ENCODE measurements at places on chromosomes 7 and 10.
A peak's percentile ranks its signal among the peaks of the same experiment; 100 is the strongest.

- no peak for DNase-seq
Measured at GRCh38 chr10:84706431-84706830, 378.0 kb downstream of the CCSER2 start.

- no peak for DNase-seq
Measured at GRCh38 chr10:118961436-118961835, 68.1 kb upstream of the NANOS1 start.

GRCh38 chr7:148332191-148333186 is 258.1 kb upstream of the C7orf33 start:
- no peak for DNase-seq

- no peak for DNase-seq
Measured at GRCh38 chr10:6722616-6723004, 142.5 kb upstream of the PRKCQ start.

DNA sequence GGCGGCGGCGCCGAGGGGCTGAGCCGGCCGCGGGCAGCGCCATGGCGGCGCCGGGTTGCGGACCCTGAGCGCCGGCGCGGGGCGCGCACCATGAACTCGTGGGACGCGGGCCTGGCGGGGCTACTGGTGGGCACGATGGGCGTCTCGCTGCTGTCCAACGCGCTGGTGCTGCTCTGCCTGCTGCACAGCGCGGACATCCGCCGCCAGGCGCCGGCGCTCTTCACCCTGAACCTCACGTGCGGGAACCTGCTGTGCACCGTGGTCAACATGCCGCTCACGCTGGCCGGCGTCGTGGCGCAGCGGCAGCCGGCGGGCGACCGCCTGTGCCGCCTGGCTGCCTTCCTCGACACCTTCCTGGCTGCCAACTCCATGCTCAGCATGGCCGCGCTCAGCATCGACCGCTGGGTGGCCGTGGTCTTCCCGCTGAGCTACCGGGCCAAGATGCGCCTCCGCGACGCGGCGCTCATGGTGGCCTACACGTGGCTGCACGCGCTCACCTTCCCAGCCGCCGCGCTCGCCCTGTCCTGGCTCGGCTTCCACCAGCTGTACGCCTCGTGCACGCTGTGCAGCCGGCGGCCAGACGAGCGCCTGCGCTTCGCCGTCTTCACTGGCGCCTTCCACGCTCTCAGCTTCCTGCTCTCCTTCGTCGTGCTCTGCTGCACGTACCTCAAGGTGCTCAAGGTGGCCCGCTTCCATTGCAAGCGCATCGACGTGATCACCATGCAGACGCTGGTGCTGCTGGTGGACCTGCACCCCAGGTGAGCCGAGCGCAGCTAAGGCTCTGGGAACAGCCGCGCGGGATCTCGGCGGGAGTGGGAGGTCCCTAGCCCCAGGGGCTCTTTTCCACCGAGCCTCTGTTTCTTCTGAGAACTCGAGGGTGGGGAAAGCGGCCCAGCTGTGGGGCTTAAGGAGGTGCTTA is at the start of gene GPR26:
GPR26 (plus strand) TSS at position 38 of the 919 bp plus-strand sequence; CDS start at position 91, 53 bp downstream.
- no peak for DNase-seq

- DNase-seq, result peak; percentile 24
Measured at GRCh38 chr10:27319752-27320431, 79.3 kb upstream of the ACBD5 start.

- no peak for DNase-seq
Measured at GRCh38 chr7:53607961-53608360, 572.5 kb downstream of the POM121L12 start.

DNA sequence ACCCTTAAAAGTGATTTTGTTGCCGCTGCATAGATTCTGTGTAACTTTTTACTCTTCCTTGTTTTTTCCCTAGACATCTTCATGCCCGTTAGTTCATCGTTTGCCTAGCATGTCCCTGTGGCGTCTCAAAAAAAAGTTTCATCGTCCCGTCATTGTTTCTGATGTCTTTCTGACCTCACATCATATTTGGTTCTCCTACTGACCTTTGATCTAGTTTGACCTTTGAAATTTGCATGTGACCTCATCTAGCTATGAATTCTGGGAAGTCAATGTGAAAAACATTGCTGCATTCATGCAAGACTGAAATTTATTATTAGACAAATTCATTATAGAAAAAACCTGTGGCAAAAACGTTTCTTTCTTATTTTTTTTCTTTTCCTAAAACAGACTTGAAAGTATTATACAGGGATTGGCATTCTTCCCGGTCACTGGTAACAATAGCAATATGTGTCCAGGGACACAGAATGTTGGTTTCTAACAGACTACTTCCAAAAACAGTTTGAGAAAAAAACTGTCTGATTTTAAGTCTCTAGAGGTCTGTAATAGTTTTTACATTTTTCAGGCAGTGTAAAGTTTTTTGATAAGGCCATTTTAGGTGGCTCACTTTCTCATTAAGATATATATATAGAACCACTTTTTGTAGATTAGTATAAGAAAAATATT is 280.9 kb downstream of the USP6NL start:
- DNase-seq, result no peak

- no peak for DNase-seq
Measured at GRCh38 chr7:57177856-57178767, 45.9 kb upstream of the ZNF479 start.

DNA sequence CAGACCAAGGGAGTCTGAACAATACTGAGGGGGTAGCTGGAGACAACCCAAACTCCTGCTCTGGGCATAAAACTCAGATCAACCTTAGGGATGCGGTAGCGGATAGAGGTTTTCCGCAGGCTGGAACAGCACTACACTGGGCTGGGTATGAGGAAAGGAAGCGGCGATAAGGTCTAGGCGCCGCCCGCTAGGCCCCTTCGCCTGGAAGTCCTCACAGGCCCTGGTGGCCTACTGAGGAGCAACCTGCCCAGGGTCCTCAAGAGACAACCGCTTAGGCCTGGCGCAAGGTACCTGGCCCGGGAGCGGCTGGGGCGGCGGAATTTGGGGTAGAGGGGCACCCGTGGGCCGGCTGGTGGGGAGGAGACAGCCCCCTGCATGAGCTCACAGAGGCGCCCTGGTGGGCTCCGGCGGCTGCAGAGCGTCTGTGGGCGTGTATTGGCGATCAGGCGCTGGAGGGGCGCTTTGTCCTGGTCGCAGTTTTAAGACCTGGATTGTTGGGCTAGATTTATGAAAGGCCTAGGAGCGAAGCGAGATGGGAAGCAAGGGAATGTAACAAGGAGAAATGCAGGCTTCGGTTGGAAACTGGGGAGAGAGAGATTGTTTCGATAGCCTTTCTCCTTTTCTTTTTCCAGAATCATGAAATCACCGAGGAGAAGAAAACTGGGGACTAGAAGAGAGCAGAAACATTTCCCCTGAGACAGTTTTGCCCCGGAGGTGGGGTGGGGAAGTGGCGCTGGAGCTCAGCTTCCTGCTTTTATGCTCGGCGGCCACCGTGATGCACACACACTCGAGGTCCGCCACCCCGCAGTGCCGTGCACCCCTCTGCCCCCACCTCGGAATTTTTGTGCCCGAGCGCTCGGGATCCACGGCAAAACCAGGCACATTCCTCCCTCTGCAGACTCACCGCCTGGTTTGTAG is 2.4 kb upstream of the NKX2-3 start:
- no peak for DNase-seq

GRCh38 chr7:39428221-39428620 is 138.0 kb upstream of the YAE1 start:
- no peak for DNase-seq

- no peak for DNase-seq
Measured at GRCh38 chr10:3654496-3654895, 130.5 kb downstream of the KLF6 start.

GRCh38 chr10:44422570-44423101 is 37.7 kb upstream of the CXCL12 start:
- DNase-seq, result no peak

GRCh38 chr7:114130866-114131265 is 212.1 kb upstream of the PPP1R3A start:
- DNase-seq, result no peak

GRCh38 chr7:94420328-94420727 is 25.6 kb downstream of the COL1A2 start:
- DNase-seq, result no peak

DNA sequence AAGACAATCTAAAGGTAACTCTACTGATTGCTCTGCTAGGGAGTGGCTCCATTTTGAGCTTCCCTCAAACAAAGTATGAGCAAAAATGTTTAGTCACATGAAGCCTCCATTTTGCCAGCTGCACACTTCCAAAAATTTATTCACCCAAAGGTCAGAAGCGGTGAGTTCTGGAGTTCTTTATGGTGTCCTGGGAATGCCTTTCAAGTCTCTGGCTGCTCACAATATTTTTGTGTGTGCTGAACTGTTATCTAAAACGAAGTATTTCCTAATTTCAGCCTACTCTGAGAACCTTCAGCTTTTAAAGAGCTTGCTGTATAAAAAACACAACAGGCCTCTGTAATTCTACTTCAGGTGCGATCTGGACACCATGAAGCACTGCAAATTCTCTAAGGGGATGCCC is 15.6 kb downstream of the NRCAM start:
- no peak for DNase-seq

GRCh38 chr10:15053061-15053460 is 9.3 kb downstream of the OLAH start:
- no peak for DNase-seq

DNA sequence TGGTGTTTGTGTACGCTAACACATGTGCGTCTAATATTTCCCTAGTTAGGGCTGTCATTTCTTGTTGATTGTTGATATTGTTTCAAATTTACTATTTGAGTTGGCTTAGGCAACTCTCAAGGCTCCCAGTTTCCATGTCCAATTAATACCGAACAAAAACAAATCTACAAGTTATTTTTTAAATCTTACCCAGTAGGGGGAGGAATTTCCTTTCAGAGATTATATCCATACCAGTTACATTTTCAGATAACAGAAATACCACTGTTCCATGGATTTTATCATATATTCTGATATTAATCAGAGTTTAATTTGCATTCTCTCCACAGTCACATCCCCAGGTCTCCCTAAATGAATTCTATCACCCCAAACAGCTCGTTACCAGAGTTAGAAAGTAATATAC is 7.2 kb upstream of the AKR1B10 start:
- no peak for DNase-seq

GRCh38 chr7:121266307-121266894 is 62.4 kb upstream of the WNT16 start:
- no peak for DNase-seq

- DNase-seq, result no peak
Measured at GRCh38 chr7:13829914-13830900, 159.3 kb downstream of the ETV1 start.

DNA sequence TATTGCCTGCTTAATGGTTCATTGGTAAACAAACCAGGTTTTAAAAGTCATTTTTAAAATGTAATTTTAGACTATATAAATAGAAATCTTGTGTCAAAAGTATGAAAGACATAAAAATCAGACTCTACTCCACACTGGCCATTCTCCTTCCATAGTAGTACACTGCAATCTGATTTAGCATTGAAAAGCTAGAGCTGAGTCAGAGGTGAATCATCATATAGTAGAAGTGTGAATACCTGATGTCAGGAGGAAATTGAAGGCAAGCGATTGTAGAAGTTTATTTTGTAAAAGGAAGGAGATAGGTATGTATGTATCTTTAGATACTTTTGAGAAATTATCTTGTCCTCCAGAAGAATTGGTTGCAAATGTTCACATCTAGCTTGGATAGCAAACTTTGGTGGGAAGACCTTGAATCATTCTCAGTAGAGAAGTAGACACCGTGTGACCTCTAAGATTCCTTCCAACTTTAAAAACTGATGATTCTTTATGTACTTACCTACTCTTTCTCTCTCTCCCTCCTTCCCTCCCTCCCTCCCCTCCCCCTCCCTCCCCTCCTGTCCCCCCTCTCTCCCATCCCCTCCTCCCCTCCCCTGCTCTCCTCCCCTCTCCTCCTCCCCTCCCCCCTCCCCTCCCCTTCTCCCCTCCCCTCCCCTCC is 88.1 kb downstream of the BTAF1 start:
- no peak for DNase-seq

DNA sequence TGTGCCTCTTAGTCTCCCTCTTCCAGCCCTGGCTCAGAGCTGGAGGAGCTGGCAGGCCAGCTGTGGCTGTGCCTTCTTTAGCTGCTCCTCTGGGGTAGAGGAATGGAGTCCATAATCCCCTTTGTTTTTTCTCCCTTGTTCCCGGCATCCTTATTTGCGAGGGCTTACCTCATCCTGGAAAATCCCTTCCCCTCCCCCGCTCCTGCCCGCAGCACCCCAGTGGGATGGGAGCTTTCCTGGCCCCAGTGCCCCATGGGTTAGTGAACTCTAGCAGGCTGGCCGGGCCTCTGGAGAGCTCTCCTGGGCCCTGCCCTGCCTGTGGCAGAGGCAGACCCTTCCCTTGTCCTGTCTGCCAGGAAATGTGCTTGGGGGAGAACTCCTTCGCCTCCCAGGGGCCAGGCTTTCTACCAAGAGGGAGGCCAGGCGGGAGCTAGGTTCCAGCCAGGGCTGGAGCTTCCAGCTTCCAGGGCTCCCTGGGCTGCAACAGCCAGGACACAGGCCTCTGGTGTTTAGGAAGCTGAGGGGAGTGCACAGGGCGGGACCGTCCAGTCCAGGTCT is 16.5 kb upstream of the TRIM8 start:
- no peak for DNase-seq

GRCh38 chr10:14459665-14460064 is 128.9 kb upstream of the FRMD4A start:
- no peak for DNase-seq

DNA sequence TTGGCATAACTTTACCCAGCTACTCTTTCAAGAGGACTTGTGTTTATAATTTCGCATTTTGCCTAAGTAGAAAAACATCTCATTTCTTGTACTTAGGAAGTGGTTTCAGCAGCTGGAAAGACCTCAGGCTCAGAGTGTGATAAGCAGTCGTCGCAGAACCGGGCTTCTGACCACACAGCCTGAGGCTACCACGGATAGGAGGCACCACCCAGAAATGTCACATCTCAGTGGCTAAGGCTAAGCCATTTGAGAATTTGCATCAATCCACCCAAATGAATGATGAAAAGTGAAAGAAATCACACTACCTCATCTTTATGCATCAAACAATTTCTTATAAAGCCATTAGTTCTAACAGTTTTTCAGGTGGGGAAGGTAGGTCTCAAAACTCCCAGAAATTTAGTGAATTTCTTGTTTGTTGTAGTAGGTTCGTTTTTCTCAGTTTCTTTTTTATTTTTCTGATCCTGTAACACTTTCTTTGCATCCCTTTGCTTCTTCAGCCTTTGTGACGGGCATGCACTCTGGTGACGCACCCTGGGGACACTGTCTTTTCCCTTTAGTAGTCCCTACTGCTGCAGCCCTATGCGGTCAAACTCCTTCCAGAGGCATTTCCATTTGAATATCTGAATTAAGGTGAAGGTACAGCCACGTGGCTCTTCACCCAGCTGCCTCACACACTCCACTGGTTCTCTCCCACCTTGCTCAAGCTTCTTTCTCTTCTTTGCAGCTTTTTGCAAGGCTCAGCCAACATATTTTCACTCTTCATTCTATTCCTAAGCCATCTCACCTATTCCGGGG is 68.5 kb downstream of the MAP3K8 start:
- peak; percentile 64 for DNase-seq

GRCh38 chr7:117216436-117217069 is 106.3 kb downstream of the WNT2 start:
- DNase-seq, result no peak
